ENCODE measurements at places on chromosomes 5 and 9. TPM values are rescaled to one million over a fixed set of nuclear protein-coding genes. Genes with fewer than 3 reads are reported as not detected.

The MCC gene
- 4.2 TPM for total RNA-seq

The TEK gene
- total RNA-seq, result not detected

The CRAT gene
- total RNA-seq, result 21.4 TPM

The IL5 gene
- total RNA-seq, result 1.3 TPM

The FOXD4L5 gene
- 0.25 TPM for total RNA-seq

The FAM200C gene
- total RNA-seq, result 0.89 TPM

The BTNL3 gene
- total RNA-seq, result 0.10 TPM

GRCh38 chr5:101626572-101626971 is 669.5 kb downstream of the SLCO4C1 start:
- DNase-seq, result no peak
- no peak overlapping the region for H3K4me3 ChIP-seq
- no peak overlapping the region for H3K27ac ChIP-seq
- no peaks in the 10 kb centered on the region for H3K36me3 ChIP-seq
- no peaks in the 10 kb centered on the region for H3K4me1 ChIP-seq

DNA sequence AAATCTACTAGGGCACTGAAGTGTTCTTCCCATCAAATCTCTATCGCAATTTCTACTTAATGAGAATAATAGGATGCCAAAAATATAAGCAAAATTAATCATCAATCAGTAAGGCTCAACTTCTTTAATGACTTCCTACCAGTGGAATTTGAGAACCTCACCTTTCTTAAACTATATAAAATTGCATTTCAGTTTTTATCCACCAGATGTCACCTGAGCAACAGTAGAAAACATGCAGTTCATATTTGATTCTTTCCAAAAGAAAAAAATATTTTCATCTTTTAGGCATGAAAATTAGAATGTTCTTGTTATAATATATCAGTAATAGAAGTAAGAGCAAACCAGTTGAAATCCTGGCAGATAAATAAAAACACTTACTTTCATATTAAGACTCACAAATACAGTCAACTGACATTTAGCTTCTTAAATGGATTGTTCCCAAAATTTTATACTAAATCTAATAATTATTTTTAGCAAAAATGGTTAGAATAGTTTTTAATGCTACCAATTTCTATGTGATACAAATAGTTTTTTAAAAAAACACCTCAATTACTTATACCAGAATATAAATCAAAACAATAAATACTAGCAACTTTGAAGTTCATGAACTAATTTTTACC is 13.4 kb upstream of the CCDC112 start:
- H3K36me3 ChIP-seq, result no peaks in the 10 kb centered on the region
- no peaks in the 10 kb centered on the region for H3K4me1 ChIP-seq
- H3K27ac ChIP-seq, result no peak overlapping the region
- no peak for DNase-seq

DNA sequence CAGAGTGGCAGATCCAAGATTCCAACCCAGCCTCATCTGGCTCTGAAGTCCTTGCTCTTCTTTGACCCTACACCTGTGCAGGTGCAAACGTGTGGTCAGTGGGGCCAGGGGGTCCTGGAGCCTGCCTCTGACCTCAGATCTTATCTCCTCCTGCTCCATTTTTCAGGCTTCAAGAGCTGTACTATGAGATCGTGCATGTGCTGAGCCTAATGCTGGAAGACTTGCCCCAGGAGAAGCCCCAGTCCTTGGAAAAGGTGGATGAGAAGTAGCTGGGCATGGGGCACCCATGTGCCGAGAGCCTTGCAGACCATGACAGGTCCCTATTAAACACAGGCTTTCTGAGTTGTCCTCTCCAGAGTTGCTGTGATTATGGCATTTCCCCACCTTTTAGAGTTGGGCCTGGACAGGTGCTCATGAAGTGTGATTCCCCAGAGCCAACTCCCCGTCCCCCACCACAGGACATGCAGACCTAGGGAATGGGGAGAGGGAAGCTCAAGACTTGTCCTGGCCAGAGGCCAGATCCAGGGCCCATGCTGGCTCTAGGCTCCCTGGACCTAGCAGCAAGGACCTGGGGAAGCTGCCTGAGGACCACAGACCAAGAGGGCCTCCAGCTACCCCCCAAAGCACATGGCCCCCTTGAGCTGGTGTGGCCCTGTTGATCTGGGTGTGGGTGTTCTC is 22.5 kb downstream of the PITX1 start:
- H3K27me3 ChIP-seq, result no peaks in the 10 kb centered on the region
- no peak for DNase-seq
- no peak overlapping the region for H3K4me3 ChIP-seq
- no peaks in the 10 kb centered on the region for H3K4me1 ChIP-seq
- H3K27ac ChIP-seq, result no peak overlapping the region

- peaks cover 2% of the 10 kb centered on the region for H3K36me3 ChIP-seq
- no peaks in the 10 kb centered on the region for H3K27me3 ChIP-seq
- H3K4me3 ChIP-seq, result no peak overlapping the region
- H3K27ac ChIP-seq, result no peak overlapping the region
- H3K4me1 ChIP-seq, result peaks cover 5% of the 10 kb centered on the region
Observed at GRCh38 chr5:177489119-177489716, 8.2 kb downstream of the PDLIM7 start.

GRCh38 chr5:78629624-78630023 is 18.9 kb downstream of the LHFPL2 start:
- no peak for DNase-seq
- no peaks in the 10 kb centered on the region for H3K36me3 ChIP-seq
- H3K4me3 ChIP-seq, result no peak overlapping the region
- H3K27ac ChIP-seq, result no peak overlapping the region
- H3K4me1 ChIP-seq, result no peaks in the 10 kb centered on the region

DNA sequence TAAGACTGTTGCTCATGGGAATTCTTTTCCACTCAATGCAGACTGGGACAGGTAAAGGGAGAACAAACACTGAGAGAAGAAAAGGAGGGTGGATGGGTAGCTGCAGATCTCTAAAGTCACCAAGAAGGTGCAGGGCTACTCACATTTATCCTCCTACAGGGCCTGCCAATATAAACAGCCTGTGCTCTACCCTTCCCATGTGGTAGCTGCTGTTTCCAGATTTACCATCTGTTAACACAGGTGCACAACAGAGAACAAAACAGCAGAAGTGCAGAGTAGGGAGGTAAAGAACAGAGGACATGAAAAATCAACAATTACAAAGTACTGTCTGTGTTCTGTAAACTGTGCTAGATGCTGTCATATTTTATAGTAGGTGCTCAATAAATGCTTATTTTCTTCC is 26.0 kb downstream of the JAKMIP2 start:
- H3K36me3 ChIP-seq, result no peaks in the 10 kb centered on the region
- H3K27ac ChIP-seq, result no peak overlapping the region
- no peak for DNase-seq

DNA sequence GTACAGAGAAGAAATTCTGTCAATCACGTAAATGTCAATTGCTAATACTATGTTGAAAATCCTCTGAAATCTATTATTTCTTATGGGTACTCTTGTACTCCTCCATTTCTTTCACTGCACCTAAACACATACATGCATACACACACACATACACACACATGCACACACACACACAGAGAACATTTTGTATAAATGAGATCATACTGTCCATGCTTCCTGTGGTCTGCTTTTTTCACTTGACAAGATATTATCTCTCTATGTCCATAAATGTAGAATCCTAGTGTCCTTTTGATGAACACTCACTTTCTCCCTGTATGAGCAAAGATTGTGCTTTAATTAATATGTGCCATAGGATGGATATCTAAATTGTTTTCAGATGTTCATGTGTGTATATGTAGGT is 32.7 kb upstream of the TLR4 start:
- no peaks in the 10 kb centered on the region for H3K36me3 ChIP-seq
- H3K4me1 ChIP-seq, result no peaks in the 10 kb centered on the region
- DNase-seq, result no peak
- peaks cover 6% of the 10 kb centered on the region for H3K27me3 ChIP-seq
- H3K27ac ChIP-seq, result no peak overlapping the region

DNA sequence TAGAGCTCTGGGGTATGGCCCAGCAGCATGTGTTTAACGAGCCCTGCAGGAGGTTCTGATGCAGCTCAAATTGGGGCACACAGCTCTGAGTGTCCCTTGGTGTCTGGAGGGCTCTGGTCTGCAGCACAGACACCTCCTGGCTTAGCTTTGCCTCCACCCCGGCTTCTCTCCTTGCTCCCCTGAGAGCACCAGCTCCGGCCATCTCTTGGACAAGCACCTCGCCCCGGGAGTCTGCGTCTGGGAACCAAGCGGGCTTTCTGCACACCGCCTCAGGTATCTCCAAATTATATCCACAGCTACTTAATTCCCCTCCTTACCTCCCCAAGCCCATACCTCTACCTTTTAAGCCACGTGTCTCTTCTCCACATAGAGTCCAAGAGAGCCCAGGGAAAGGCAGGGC is 83.7 kb upstream of the IRX4 start:
- no peaks in the 10 kb centered on the region for H3K4me1 ChIP-seq
- DNase-seq, result no peak
- no peaks in the 10 kb centered on the region for H3K27me3 ChIP-seq

DNA sequence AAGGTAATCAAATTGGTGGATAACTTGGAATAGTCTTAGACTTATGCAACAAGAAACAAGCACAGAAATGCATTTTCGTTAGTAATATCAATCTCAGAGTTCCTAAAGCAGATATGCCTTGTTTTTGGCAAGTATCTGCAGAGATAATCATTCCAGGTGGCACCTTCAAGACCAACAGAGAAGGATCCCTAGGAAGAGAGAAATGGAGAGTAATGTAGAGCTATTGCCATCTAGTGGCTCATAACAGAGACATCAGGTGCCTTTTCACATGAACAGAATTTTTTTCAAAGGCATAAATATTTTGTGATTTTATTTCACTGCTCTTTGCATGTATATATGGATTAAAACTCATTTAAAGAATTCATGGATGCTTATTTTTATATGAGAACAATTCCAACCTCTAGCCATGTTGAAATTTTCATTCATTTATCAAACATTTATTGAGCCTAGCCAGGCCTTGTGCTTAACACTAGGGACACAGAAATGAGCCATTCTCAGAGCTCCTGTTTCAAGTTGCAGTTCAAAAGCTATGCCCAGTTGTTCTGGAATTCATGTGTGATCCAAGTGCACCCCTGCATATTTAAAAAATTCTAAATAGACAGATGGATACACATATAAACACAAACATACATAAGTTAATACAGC is 117.5 kb upstream of the OR13F1 start:
- H3K4me1 ChIP-seq, result no peaks in the 10 kb centered on the region
- no peak overlapping the region for H3K4me3 ChIP-seq
- no peaks in the 10 kb centered on the region for H3K36me3 ChIP-seq
- H3K27me3 ChIP-seq, result peaks cover 6% of the 10 kb centered on the region

GRCh38 chr9:125150349-125151245 is 7.3 kb upstream of the SCAI start:
- H3K36me3 ChIP-seq, result peaks cover 12% of the 10 kb centered on the region
- DNase-seq, result no peak
- peaks cover 10% of the 10 kb centered on the region for H3K4me1 ChIP-seq
- H3K27ac ChIP-seq, result no peak overlapping the region
- H3K4me3 ChIP-seq, result no peak overlapping the region

GRCh38 chr5:111422747-111423720 is 89.3 kb downstream of the STARD4 start:
- H3K4me3 ChIP-seq, result no peak overlapping the region
- H3K4me1 ChIP-seq, result peaks cover 18% of the 10 kb centered on the region
- DNase-seq, result no peak
- H3K27me3 ChIP-seq, result no peaks in the 10 kb centered on the region
- H3K36me3 ChIP-seq, result peaks cover 5% of the 10 kb centered on the region

DNA sequence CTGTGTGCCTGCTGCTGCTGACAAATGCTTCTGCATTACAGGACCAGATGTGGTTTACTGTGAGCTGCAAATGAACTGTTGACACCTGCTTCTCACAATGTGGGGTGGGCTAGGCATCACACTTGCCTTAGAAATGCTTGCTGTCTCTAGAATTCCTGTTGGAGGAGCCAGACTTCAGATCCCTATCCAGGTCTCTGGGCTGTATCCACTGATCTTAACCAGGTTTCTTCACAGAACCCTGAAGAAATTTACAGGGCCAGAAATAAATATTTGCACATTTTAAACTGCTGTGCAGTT is 255.4 kb downstream of the FAM114A2 start:
- H3K36me3 ChIP-seq, result no peaks in the 10 kb centered on the region
- no peak for DNase-seq

GRCh38 chr9:38145526-38146053 is 76.6 kb upstream of the SHB start:
- H3K27ac ChIP-seq, result no peak overlapping the region
- no peaks in the 10 kb centered on the region for H3K4me1 ChIP-seq
- no peak for DNase-seq
- no peaks in the 10 kb centered on the region for H3K36me3 ChIP-seq
- H3K27me3 ChIP-seq, result peaks cover 40% of the 10 kb centered on the region

GRCh38 chr5:133072021-133072420 is 20.2 kb downstream of the HSPA4 start:
- no peak for DNase-seq
- peak overlapping the region; percentile 62 for H3K27ac ChIP-seq
- H3K4me3 ChIP-seq, result no peak overlapping the region

DNA sequence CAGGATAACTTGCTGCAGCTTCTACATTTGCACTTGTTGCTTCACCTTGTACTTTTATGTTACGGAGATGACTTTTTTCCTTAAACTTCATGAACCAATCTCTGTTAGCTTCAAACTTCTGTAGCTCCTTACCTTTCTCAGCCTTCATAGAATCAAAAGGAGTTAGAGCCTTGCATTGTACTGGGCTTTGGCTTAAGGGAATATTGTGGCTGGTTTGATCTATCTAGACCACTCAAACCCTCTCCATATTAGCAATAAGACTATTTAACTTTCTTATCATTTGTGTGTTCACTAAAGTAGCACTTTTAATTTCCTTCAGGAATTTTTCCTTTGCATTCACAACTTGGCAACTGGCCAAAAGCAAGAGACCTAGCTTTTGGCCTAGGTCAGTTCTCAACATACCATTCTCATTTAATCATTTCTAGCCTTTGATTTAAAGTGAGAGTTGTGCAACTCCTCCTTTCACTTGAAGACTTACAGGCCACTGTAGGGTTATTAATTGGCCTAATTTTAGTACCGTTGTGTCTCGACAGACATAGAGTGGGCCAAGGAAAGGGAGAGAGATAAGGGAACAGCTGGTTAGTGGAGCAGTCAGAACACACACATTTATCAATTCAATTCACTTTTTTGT is 63.7 kb downstream of the SHOC1 start:
- peaks cover 12% of the 10 kb centered on the region for H3K4me1 ChIP-seq
- H3K27ac ChIP-seq, result no peak overlapping the region
- peaks cover 12% of the 10 kb centered on the region for H3K36me3 ChIP-seq
- H3K4me3 ChIP-seq, result no peak overlapping the region
- H3K27me3 ChIP-seq, result no peaks in the 10 kb centered on the region
- DNase-seq, result no peak

- H3K27ac ChIP-seq, result no peak overlapping the region
- H3K36me3 ChIP-seq, result peaks cover 5% of the 10 kb centered on the region
- DNase-seq, result no peak
- peaks cover 17% of the 10 kb centered on the region for H3K4me1 ChIP-seq
- H3K27me3 ChIP-seq, result no peaks in the 10 kb centered on the region
- no peak overlapping the region for H3K4me3 ChIP-seq
Observed at GRCh38 chr5:160088805-160089204, 30.4 kb downstream of the PWWP2A start.

DNA sequence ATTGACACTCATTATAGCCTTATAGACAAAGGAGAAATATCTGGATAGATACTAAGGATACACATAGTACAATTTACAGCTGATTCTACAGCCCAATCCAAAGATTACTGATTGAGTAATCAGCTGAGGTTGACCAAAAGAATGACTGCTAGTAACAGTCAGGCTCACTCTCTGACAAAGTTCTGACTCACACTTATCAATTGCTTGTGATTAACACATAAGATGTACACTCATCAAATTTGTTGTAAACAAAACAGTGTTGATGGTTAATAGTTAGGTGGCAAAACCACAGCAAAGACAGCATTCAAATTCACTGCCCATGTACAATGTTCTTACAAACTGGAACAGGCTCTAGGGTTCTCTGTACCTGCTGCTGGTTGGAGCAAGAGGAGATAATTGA is 422.7 kb downstream of the TLE1 start:
- H3K4me3 ChIP-seq, result no peak overlapping the region
- H3K27ac ChIP-seq, result no peak overlapping the region
- H3K4me1 ChIP-seq, result no peaks in the 10 kb centered on the region
- no peaks in the 10 kb centered on the region for H3K36me3 ChIP-seq
- DNase-seq, result no peak
- no peaks in the 10 kb centered on the region for H3K27me3 ChIP-seq

Data from activated T-cell treated with anti-CD3 and anti-CD28 coated beads, Interleukin-2, amount 50 U/mL, for 72 hours (primary cell).